Heart left ventricle (tissue), 16 donors: ENCODE measurements at places on chromosomes 6 and 20. TPM values are rescaled to one million over a fixed set of nuclear protein-coding genes. Genes with fewer than 3 reads are reported as not detected.

- DNase-seq, result peak; percentile 50
These were observed 213.6 kb upstream of the PLCB4 start for GRCh38 chr20:8855315-8855714.

The WFDC5 gene
- total RNA-seq, result not detected

GRCh38 chr6:127717384-127717783 lies 140.4 kb downstream of the C6orf58 start:
- DNase-seq, result no peak

The GTSF1L gene
- not detected for total RNA-seq
